COLO829 (cell line): ENCODE measurements at places on chromosomes 13 and 19.
A peak's percentile ranks its signal among the peaks of the same experiment; 100 is the strongest.

GRCh38 chr19:4914736-4915501, 5.6 kb downstream of the UHRF1 start:
- DNase-seq, result peak; percentile 67

DNA sequence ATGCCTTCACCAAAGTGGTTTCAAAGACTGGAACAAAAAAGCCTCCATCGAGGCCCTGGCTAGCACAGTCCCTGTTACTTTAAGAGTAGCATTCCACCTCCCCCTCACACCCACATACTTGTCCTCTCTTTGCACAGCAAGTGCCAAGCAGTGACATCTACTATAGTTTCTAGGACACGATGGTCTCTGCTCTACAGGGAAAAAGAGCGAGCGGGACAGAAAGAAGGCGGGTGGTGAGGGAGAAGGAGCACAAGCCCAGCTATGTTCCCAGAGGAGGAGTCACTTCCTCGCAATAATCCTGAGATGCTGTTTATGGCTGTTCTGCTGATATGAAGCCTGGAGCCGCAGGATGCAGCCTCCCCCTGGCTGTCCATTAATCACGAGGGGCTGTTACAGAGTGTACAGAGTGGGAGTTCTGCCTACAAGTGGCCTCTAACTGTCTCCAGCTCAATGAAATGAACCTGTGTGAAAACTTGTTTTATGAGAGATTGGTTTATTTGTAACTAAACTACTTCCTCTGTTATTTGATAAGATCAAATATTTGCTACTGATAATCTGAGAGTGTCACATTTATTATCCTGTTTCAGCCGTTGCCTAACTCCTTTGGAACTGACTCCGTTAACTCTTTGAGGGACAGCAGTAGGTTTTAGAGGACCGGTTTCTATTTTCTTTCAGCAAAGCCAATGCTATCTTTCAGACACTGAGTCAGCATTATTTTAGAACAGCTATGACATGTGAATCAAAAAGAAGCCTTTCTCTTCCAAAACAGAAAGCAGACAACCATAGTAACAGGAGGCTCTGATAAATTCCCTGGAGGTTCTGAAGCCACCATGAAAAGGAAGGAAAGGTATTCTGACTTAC, 208.0 kb downstream of the SPRY2 start:
- DNase-seq, result peak; percentile 83

DNA sequence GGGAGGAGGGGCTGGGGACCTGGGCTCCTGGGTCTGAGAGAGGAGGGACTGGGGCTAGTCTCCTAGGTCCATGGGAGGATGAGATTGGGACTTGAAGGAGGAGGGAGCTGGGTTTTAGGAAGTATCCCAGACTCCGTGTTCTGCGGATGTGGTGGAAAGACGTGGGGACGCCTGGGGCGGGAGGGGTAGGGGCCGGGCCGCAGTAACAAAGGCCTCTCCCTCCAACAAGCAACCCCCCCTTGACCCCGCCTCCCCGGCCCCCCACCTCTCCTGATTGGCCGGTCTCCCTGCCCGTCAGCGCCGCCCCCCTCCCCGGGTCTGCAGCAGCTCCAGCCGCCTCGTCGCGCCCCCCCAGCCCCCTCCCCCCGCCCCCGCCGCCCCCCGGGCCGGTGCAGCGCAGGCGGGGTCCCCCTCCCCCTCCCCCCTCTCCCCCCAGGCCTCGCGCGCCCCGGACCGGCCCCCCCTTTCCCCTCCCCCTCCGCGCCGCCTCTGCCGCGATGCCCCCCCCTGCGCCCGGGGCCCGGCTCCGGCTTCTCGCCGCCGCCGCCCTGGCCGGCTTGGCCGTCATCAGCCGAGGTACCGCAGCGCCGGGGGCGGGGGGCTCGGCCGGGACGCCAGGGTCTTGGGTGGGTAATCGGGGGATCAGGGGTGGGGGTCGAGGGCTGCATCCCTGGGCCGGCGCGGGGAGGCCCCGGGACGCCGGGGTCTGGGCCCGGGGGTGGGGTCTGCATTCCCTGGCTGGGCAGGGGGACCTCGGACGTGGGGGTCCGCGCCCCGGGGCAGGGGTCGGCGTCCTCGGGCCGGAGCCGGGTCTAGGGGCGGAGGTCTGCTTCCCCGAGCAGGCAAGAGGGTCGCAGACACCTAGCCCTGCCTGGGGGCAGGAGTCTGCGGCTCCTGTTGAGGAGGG, at the start of gene IGLON5:
Gene IGLON5, plus strand, starts transcription at position 294 of the 907 bp plus-strand sequence. Its CDS starts 204 bp downstream, at position 498.
- DNase-seq, result no peak

DNA sequence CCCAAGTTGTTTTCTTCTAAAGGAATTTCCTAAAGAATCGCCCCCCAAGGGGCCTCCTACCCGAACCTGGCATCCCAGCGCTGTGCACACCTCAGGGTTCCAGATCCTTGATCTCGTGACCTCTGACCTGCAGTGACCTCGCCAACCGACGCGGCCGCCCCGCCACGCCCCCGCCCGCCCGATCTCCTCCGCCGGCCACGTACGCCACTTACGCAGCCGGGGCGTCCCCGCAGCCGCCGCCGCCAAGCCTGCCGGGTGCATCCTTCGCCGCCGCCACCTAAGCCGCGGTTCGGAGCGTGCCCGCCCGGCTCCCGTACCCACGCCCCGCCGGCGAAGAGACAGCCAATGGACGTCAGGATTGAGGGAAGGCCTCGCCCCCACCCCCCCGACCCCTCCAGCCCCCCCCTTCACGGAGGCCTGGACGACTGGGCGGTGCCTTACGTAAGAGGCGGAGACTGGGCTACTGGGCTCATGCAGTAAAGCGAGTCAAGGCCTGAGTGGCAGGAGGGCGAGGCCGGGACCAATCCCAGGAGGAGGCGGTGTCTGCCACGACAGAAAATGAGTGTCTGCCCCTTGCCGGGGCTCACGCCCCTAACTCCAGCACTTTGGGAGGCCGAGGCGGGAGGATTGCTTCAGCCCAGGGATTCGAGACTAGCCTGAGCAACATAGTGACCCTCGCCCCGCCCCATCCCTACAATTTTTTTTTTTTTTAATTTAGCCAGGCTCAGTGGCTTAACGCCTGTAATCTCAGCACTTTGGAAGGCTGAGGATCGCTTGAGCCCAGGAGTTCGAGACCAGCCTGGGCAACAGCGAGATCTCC, at the start of gene YIF1B:
Gene YIF1B, minus strand, starts transcription at position 291 of the 820 bp plus-strand sequence. Its CDS starts 30 bp downstream, at position 261.
- DNase-seq, result peak; percentile 97

DNA sequence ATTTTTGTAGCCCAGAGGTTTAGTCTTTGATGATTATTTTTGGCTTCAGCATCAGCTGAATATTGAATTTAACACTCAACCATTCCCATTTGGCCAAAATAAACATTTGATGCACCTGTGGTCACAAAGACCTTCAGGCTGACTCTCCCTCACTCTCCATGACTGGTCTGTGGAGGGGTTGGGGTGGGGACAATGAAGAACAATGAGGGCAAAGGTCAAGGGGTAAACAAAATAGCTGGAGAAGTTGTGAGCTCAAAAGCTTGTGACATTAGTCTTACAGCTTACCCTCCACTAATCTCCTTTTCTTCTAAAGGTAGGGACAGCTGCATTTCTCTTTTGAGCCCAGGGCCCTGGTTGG, 86.9 kb downstream of the SLC15A1 start:
- DNase-seq, result no peak

GRCh38 chr13:32791545-32792172, 205.4 kb downstream of the PDS5B start:
- DNase-seq, result no peak

GRCh38 chr13:50831512-50831911, 12.0 kb downstream of the DLEU7 start:
- no peak for DNase-seq

- no peak for DNase-seq
These were observed 42.2 kb upstream of the CEACAM21 start for GRCh38 chr19:41533671-41534215.

- no peak for DNase-seq
These were observed 457.6 kb downstream of the KLF12 start for GRCh38 chr13:73676550-73677047.

DNA sequence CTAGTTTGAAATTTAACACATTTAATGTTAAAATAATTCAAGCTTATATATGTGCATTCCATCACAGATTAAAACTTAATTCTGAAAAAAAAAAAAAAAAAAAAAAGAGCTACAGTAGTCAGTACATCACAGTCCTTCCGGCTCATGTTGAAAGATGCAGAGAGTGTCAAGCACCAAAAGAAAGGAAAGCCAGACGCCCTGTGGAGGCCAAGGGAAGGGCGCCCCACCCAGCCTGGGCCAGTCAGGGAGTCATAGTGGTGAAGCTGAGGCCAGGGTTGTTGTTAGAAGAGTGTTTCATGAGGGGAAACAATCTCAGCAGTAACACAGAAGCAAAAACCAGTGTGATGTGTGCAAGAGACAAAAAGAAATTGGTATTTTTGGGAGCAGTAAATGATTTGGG, 375.3 kb downstream of the MTUS2 start:
- no peak for DNase-seq

GRCh38 chr13:114204894-114205293, 25.8 kb downstream of the CFAP97D2 start:
- DNase-seq, result no peak

DNA sequence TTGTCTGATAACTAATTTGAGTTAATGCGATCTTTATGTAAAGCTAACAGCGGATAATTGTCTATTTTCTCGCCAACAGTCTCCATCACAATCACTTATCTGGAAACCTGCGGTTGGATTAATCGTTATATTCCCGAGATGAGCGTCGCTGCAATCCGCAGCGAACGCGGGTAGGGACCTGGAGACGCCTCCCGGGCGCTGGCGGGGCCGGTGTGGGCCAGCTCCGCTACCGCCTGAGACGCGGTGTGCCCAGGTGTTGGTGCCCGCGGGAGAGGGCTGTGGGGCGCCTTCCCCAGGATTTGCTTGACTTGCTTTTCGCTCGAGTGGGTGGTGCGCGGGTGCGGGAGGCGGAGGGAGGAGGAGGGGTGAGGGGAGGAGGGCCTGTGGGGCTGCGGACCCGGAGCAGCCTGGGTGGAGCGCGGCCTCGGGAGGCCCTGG, 38.3 kb downstream of the SOX1 start:
- no peak for DNase-seq

DNA sequence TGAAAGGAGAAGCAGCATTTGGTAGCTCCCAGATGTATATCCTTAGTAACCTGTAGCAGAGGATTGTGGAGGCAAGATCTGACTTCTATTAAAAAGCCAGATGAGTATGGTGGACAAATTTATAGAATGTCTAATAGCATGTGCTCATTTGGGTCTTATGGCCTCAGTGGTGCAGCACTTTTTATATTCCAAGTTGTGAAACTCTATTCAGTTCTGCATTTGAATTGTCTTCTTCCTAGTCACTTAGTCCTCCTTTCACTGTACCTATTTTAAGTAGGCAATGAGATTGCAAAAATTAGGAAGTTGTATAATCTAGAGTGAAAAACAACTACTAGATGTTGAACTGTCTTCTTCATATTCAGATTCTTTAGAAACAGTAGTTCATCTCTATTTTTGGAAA, 412.5 kb upstream of the PCDH9 start:
- DNase-seq, result no peak

GRCh38 chr19:10061717-10062310, 24.3 kb upstream of the SHFL start:
- peak; percentile 27 for DNase-seq

DNA sequence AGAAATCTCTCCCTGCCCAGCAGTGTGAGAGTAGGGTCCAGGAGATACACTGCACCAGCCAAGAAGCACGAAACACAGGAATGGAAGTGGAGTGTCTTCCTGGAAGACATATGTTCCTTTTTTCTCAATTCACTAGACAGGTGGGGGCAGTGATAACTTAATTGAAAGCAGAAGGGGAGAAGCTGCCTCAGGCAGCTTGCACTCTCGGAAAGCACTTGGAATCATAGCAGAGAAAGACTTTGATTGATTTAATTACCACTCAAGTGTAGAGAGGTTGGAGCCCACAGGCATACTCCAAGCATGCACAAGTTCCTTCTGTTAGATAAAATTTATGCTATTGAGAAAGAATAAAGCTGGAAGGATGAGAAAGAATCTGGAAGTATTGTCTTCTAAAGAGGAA, 249.4 kb downstream of the SLITRK6 start:
- DNase-seq, result no peak

- DNase-seq, result no peak
These were observed 125.8 kb upstream of the PCDH9 start for GRCh38 chr13:67355812-67356476.

GRCh38 chr19:7505682-7506384, 10.1 kb upstream of the ZNF358 start:
- peak; percentile 74 for DNase-seq

DNA sequence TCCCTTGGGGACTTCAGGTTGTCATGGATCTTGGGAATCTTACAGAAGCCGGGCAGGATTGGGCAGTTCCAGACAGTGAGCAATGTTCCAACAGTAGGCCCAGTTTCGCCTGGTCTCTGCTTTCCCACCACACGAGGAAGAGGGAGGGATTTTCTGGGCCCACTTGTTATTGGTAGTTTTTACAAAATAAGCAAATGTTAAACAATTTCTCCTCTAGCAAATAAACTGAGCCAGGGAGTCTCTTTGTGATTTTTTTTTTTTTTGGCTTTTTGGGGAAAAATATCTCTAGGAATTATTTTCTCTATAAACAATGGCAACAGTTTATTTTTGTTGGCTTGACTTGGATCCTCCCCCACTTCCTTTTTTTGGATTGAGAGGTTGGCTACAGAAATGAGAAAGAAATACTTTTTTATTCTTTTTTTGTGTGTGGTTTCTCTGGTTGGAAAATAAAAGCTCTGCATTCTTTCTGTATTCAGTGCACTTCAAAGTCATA, 89.3 kb downstream of the TM9SF2 start:
- peak; percentile 23 for DNase-seq

DNA sequence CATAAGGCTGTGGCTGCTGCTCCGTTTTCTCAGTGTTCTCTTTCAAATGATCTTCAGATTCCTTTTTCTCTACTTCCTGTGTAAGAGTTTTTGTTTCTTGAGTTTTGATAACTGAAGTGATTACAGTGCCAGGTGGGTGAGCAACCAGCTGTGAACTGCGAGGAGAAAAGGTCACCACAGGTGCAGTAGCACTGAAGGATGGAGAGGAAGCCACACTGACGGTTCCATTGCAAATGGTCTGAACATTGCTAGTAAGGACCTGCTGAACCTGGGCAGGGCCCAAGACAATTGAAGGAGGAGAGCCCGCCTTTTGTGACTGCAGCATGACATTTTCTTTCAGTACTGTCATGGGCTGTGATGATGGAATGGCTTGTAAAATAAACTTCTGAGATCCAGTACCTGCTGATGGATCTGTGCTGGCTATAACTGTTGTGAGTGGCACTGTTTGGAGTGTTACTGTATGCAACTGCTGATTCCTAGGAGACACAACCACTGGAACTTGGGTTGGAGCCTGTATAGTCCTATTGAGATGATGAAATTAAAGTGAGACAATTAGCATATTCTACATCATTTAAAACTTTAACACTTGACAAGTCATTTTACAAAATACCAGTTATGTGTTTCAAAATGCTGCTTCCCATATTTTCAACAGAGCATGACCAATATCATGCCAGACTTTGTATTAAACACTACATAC, 85.5 kb downstream of the ELF1 start:
- no peak for DNase-seq

- no peak for DNase-seq
These were observed 63.1 kb downstream of the ZDHHC20 start for GRCh38 chr13:21395953-21396352.
